NCI-H1092 (cell line): ENCODE measurements at places on chromosomes 3 and 15.

DNA sequence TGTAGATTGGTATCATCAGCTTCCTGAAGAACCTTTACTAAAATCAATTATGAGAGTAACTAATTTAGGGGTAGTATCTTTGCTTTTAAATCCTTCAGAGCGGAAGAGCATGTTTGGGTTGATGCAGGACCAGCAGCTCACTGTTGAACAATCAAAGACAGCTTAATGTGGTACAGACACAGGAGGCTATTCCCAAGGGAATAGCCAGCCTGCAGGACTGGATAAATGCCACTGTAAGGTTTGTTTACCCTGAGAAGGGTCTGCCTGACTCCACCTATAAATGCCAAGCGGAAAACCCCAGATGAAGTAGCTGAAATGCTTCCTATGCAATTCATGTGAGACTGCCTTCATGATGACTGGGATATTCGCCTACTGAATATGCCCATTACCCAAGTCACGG is 16.0 kb upstream of the STAC start:
- peak; percentile 6 for DNase-seq

GRCh38 chr15:85941186-85941855 is 138.3 kb upstream of the AGBL1 start:
- no peak for DNase-seq

- DNase-seq = no peak
Measured at GRCh38 chr3:77906102-77906709, 866.3 kb downstream of the ROBO2 start.

DNA sequence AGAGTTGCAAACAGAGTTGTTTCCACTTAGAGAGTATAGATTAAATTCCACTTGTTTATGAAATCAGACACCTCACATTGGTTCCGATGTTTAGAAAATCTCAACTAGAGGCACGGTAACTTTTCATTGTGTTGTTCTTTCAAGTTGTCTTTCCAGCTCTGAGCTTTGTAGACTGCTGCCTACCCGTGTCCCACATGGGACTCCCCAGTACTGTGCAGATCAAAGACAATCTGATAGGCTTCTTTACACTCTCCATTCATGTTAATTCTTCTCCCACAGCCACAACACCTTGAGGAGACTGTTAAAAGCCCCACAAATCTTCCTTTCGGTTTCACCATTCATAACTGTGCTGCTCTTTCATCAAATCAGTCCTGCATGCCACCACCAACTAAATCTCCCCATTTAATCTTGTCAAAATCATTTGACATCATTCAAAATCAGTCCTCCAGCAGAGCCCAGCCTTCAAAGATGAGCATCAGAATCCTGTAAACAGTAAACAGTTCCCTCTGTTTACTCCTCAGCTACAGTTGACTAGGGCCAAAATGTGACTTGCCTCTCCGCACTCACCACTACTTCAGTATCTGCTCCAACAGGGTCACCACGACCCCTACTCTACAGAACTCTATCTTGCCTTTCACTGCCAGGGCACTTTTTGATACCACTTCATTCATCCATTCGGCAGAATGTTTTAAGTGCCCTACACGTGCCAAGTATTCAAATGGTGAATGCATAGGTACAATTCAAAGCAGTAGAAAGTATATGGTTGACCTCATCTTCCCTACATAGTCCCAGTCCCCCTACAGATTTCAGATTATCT is 8.3 kb downstream of the ANXA2 start:
- DNase-seq = no peak

DNA sequence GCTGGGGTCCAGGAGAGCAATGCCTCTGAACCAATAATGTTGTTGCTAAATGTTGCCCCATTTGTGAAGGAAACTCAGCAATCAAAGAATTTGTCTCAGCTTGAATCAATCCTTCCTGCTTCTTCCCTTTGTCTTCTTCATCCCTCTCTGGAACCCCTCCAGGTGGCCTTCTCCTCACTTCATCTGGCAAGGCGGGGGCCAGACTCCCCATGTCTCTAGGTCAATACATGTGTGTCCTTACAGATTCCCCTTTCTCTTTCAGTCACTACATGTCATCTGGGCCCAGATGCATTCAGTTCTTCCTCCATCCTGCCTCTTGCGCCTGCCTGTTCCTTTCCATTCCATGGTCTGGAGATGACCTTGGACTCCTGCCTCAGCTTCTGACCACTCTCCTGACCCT is 8.0 kb upstream of the LTF start:
- DNase-seq = no peak

DNA sequence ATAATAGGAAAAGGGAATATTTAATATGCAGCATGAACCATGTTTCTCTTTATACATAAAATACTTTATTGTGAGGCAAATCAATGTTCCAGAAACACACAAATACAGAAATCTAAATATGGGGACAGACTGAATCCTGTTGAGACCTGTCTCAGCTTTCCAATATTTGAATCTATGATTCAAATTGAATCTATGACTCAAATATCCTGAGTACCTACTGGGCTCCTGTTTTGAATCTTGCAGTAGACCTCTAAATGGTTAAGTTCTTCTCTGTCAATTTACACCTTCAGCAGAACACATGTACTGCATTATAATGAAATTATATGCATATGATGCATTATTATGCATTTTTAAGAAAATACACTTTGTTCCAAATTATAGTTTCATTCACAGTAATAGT is 143.2 kb upstream of the PLXND1 start:
- no peak for DNase-seq

DNA sequence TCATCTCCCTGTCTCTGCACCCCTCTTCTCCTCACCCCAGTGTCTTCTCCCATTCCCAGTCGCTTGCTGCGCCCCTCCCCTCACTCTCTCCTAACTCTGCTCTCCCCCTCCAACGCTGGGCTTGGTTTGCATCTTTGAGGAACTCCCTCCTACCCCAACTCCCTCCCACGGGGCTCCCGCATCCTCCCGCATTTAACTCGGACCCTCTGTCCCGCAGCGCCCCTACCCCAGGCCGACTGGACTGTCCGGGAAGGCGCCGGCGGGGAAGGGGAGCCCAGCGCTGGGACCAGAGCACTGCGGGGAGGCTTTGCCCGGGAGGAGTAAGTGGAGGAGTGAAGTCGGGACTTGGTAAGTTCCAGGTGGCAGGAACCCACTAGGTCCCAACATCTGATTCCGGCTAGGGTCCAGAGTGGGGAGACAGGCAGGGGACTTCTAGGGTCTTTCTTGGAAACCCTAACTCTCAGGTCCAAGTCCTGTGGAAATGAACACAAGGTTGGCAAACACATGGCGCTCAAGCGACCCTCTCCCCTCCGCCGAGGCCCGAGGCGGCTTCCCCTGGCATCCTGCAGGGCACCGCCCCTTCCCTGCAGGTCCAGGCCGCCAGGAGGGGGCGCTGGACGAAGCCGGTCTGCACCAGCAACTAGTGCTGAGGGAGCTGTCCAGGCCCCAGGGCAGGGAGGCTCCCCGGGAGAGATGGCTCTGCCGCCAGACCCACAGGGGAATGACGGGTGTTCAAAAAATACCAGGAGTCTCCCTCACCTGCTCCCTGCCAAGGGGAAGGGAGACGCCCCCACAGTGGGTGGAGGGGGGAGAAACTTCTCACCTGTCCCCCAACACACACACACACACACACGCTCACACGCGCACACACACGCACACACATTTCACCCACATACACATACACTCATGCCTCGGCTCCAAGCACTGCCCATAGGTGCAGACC is 53.2 kb downstream of the LHFPL4 start:
- DNase-seq = no peak

- no peak for DNase-seq
Measured at GRCh38 chr3:132606085-132606484, 9.0 kb downstream of the ACKR4 start.

GRCh38 chr3:179309225-179310078 is 13.4 kb upstream of the ZNF639 start:
- DNase-seq = no peak

DNA sequence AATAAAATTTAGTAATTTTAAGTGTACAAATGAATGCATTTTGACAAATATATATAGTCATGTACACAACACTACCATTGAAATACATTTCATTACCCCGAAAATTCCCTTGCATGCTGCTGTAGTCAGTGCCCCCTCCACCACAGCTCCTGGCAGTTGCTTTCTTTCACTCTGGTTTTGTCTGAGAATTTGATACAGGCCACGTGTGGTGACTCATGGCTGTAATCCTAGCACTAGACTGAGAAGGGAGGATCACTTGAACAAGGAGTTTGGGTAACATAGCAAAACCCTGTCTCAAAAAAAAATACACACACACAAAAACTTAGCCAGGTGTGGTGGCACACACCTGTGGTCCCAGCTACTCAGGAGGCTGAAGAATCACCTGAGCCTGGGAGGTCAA is 65.4 kb downstream of the TFRC start:
- DNase-seq = no peak

- DNase-seq = no peak
Measured at GRCh38 chr3:152234657-152235375, 33.9 kb upstream of the MBNL1 start.

DNA sequence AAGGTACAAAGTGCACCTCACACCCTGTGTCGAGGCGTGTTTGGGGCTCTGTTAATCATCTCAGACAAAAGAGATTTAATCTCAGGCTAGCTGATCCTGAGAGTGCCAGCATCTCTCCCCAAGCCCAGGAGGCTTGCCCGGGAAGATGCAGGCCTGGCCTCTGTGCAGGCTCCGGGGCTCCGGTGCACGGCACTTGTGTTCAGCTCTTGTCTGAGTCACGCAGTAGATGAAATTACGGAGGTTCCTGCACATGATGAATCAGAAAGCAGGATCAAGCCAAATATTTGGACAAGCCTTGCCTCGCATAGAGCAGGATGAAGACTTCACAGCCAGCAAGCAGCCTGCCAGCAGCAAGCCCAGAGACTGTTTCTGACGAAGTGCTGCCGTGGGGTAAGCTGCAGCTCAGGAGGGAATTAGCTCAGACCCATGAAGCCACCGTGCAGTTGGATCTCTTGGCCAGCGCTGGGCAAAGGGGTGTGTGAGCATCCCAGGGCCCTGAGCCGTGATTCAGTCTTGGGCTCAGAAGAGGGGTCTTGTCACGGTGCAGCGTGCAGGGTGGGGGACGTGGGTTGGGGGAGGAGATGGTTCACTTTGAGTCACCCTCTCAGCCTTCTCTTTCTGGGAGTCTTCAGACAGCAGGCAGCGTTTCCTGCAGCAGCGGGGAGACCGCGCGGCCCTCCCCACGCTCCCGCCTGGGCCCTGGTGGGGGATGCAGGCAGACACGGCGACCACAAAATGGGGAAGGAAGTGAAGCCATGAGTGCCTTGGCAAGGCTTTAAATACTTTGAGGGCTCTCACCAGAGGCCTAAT is 89.2 kb upstream of the MEF2A start:
- DNase-seq = no peak

GRCh38 chr3:46059432-46059831 is 32.1 kb upstream of the XCR1 start:
- no peak for DNase-seq

GRCh38 chr3:102235679-102236078 is 199.1 kb upstream of the ZPLD1 start:
- no peak for DNase-seq

DNA sequence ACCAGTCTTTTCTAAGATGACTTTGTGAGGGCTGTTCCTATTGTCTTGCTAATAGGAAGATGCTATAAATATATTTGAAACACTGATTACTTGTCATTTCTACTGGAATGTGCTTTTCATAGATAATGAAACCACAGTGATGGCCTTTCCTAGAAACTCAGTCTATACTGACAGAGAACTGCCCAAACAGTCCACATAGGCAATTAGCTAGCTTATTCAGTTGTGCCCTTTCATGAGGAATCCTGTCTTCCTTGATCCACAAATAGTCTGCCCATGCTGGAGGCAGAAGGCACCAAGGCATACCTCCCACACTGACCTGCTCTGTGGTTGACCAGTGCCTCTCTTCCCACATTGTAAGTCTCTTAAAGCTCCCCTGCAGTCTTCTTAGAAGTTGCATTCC is 135.9 kb downstream of the CMSS1 start:
- no peak for DNase-seq

- DNase-seq = no peak
Measured at GRCh38 chr3:150049317-150049716, 78.6 kb upstream of the PFN2 start.

- DNase-seq = no peak
Measured at GRCh38 chr3:80601479-80601878, 833.7 kb upstream of the ROBO1 start.

DNA sequence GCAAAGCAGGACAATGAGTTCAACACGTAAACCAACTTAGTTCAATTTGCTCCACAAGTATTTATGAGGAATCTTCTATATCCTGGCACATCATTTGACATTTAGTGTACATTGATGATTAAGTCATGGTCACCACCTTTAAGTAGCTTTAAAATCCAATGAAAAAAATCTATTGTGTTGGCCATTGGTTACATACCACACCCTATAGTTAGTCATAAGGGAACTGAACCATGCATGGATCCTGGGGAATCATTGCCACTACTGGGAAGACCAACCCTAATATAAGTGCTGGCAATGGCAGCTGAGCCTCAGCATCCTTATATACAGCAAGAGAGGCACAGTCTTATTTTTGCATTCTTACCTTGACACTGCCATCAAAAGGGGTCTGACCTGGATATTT is 502.5 kb downstream of the MECOM start:
- no peak for DNase-seq

- no peak for DNase-seq
Measured at GRCh38 chr3:41338276-41338675, 139.0 kb downstream of the CTNNB1 start.

- DNase-seq = peak; percentile 14
Measured at GRCh38 chr3:76044601-76045600, 259.6 kb upstream of the ZNF717 start.

- no peak for DNase-seq
Measured at GRCh38 chr3:55165704-55166405, 238.0 kb upstream of the LRTM1 start.

DNA sequence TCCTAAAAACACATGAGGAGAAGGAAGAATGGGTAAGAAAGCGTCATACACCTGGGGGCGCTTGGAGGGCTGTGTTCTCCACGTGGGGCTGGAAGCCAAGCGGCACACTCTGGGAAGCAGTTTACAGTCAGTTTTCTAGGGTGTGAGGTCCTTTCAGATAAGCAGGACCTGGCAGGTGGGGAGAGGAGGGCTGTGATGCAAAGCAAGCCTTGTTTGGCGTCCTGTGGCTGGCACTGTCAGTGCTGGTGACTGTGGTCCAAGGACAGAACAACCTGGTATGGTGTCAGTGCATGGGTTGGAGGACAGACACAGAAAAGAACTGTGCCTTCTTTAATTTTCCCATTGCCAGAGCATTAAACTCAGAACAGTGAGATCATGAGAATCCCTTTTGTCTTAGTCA is 260.7 kb upstream of the NR2E3 start:
- DNase-seq = no peak
